T-helper 2 cell treated with Interferon-gamma antibody and Interleukin-4, amounts not matched to agents 5 μg/mL and 100 μg/mL, for 36 hours (primary cell): ENCODE measurements at places on chromosomes 12 and 14.

DNA sequence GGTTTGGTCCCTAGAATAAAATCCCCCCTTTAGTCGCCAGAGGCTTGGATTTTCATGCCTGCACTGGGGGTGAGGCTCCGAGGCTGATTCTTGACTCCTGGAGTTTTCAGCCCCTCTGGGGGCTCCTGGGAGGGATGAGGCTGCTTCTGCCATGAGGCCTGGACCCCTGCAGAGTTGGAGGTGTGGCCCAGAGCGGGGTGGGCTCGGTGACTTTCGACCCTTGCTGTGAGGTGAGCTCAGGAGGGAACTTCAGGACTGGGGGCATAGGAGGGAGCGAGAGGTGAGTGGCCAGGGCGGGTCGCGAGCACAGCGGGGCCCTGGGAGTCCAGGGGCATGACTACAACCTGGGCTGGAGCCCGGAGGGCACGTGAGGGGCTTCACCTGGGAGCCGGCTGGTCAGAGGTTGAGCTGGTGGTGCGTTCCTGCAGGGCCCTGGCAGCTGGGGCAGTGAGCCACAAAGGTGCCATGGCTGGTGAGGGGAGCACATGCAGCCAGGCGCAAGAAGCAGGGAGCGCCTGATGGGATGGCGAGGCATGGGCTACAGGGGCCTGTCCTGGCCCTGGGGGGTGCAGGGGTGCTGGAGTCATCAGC, 168.2 kb downstream of the KIF26A start:
- DNase-seq, result no peak

GRCh38 chr14:59463787-59464485, 1.2 kb downstream of the GPR135 start:
- peak; percentile 26 for DNase-seq

GRCh38 chr12:123026094-123026853, 45.8 kb downstream of the ARL6IP4 start:
- no peak for DNase-seq

DNA sequence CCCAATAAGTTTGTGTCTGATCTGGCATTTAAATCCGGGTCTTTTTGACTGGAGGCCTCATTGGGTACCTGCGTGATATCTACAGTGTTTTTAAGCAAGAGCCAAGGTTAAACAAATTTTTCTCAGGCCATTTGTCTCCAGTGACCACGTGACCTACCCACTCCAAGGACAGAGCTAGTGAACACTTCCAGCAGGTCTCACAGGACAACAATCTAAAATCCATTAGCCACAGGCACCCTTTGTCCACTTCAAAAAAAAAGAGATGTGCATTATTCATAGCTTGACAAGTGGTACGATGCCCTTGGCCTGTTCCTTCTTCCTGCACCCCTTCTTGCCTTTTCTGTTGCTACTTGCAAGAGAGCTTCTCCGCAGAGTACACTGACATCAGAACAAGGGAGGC, 109.6 kb upstream of the GSC start:
- DNase-seq, result no peak
